ENCODE measurements at places on chromosomes 13 and 19.

- DNase-seq: no peak
Measured at GRCh38 chr13:97535614-97536013, 101.6 kb downstream of the RAP2A start.

- no peak for DNase-seq
Measured at GRCh38 chr19:32022044-32022640, 323.3 kb upstream of the ZNF507 start.

GRCh38 chr19:16325161-16325527 is 518 bp downstream of the KLF2 start:
- DNase-seq: no peak

DNA sequence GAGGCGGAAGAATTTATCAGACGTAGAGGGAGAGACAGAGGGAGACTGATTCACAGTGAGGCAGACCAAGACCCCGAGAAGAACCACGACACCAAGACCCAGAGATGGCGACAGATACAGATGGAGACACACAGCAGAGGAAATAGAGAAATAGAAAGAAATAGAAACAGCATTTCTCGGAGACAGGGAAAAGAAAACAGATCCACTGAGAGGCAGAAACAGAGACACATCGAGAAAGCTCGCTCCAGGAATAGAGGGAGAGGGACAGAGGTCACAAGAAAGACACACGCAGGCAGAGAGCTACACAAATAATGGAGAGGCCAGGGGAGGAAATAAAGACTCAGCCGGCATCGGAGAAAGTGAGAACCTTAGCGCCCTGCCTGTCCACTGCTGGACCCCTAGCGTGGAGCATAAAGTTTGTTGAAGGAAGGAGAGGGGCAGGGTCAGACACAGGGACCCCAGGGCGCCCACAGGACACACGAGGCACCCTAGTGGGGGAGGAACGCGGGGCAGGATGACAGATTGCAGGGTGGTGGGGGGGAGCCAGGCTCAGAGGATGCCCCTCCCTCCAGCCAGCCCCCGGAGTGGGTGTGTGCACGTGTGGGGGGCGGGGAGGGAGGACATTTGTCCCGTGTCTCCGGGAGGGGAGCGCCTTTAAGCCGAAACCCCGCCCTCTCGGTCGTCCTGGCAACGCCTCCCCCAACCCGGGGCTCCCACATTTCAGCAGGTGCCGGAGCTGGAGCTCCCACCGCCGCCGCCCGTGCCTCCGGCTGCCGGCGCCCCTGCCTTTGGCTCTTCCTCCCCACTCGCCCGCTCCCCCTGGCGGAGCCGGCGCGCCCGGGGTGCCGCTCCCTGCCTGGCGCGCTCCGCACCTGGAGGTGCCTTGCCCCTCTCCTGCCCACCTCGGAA is at the start of gene PRKCG:
Gene PRKCG, plus strand, starts transcription at position 716 of the 909 bp plus-strand sequence. CDS start 298 bp downstream, outside the sequence.
- DNase-seq: no peak

- no peak for DNase-seq
Measured at GRCh38 chr19:54851353-54851752, 1.1 kb downstream of the KIR3DL2 start.

- no peak for DNase-seq
Measured at GRCh38 chr13:59476366-59476765, 687.4 kb downstream of the DIAPH3 start.

- no peak for DNase-seq
Measured at GRCh38 chr19:11868188-11868587, 19.4 kb upstream of the ZNF69 start.

- no peak for DNase-seq
Measured at GRCh38 chr19:32223595-32224370, 121.6 kb upstream of the ZNF507 start.

DNA sequence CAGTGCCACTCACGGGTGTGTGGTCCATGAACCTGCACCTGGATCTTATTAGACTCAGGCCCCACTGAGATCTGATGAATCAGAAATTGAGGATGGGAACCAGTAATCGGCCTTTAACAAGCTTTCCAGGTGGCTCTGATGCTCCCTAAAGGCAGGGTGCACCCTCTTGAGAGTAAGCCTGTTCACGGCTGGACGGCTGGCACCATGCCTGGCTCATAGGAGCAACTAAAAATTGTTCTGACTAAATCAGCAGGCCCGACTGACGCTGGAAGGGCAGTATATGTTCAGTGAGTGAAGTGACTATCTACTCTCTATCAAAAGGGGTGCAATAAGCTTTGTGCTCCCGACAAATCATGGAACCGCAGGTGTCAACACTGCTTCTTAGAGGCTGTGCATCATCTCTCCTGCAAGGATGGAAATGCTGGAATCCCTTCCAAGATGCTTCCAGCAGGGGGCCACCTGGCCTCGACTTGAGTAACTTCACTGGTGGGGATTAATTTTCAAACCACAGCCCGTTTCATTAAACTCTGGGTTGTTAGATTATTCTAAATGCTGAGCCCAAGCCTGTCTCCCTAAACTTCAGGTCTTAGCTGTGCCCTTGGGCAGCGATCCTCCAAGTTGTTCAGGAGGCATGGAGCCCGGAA is 28.4 kb downstream of the TMTC4 start:
- DNase-seq: no peak

- DNase-seq: peak; percentile 33
Measured at GRCh38 chr19:55257461-55258420, 1.1 kb downstream of the PPP6R1 start.

DNA sequence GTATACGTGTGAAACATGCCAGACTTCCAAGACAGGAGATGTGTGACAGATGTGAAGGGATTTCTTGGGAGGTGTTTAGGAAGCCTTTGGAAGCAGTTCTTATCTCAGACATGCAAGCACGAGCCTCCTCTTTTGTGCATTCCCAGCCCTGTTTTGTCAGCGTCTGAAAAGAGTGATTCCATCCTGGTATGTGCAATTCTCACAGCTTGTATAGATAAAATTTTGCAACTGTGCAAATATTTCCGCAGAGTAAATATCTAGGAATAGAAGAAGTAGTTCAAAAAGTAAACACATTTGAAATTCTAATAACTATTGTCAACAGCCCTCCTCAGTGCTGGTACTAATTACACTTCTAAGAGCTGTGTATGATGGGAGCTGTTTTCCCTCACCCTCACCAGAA is 72.3 kb upstream of the C1QTNF9B start:
- DNase-seq: no peak

DNA sequence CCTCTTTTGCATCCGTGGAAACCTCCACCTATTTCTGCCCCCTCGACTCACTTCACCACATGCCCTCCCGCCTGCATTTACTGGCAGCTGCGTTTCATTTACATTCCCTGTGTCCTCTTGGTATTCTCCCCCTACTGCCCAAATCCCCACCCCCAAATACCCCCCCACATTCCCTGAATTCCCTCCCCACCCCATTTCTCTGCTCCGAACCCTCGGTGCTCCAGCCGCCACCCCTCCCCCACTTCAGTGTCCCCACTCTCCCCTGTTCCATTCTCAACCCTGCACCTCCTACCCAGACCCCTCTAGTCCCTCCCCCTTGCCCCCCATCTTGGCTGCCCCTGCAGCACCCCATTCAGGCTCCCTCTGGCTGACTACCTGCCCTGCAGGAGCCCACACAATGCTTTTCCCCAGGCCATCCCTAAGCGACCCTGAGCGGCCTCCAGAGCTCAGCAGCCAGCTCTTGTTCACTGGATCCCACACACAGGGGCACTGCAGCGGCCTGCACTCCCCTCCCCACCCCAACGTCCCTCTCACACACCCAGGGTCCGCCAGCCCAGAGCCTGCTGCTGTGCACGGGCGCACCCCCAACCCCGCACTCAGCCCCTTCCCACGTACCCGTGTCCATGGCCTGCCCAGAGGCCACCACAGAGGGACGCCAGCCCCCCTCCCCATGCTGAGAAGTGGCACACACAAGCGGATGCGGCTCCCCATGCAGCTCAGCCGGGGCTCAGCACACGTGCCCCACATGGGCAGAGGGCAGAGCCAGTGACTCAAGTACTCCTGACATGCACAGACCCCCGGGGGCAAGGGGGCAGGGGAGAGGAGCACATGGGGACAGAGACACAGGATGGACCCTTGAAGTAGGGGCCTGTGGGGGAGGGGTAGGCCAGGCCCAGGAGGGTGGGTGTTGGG is 26.3 kb downstream of the SHANK1 start:
- no peak for DNase-seq

Measured in activated CD4-positive, alpha-beta T cell treated with anti-CD3 and anti-CD28 coated beads, Interleukin-2, Interleukin-4, amounts not matched to agents 100 ng/mL and 50 ng/mL, durations not matched to agents 16 hours and 8 hours (primary cell).